ENCODE measurements at places on chromosomes 7 and 10. TPM values are rescaled to one million over a fixed set of nuclear protein-coding genes. Genes with fewer than 3 reads are reported as not detected.
A peak's percentile ranks its signal among the peaks of the same experiment; 100 is the strongest.

Gene TUBB8
- not detected for total RNA-seq

Gene ACTL6B
- total RNA-seq, result not detected

DNA sequence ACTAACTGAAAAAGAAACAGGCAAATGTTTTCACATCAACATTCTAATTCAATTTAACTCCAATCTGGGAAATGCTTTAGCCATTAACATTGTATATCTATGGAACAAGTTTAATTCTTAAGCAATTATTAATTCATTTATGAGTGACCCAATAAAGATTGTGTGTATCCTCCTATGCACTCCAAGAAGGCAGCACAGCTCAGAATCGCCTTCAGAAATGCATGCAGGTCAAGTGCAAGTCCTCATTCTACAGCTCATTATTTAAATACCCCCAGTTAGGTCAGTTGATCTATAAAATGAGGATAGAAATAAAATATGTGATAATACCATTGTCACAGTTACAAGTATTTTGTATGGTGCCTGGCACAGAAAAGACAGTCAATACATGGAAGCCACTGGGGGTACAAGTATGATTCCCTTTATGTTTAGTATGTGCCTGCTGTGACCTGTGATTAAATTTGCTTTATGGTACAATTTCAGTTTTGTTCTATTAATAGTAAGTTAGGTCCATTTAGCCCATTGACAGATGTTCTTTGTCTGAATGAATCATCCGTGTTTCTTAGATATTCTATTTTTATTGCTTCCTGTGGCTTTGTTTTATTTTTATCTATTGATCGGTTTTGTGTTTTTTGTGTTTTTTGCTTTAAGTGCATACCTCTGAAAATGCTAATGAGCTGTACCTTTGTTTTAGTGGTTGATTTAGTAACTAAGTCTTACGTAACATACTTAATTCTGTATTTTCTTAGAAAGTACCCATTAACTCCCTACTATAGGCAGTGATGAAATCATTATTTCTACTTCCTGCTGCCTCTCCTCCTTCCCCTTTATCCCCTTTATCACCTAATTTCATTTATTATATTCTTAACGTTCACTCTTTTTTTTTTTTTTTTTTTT is 42.8 kb downstream of the CPXM2 start:
- peak; percentile 53 for DNase-seq

GRCh38 chr10:33455029-33455428 is 120.6 kb upstream of the NRP1 start:
- DNase-seq, result no peak

DNA sequence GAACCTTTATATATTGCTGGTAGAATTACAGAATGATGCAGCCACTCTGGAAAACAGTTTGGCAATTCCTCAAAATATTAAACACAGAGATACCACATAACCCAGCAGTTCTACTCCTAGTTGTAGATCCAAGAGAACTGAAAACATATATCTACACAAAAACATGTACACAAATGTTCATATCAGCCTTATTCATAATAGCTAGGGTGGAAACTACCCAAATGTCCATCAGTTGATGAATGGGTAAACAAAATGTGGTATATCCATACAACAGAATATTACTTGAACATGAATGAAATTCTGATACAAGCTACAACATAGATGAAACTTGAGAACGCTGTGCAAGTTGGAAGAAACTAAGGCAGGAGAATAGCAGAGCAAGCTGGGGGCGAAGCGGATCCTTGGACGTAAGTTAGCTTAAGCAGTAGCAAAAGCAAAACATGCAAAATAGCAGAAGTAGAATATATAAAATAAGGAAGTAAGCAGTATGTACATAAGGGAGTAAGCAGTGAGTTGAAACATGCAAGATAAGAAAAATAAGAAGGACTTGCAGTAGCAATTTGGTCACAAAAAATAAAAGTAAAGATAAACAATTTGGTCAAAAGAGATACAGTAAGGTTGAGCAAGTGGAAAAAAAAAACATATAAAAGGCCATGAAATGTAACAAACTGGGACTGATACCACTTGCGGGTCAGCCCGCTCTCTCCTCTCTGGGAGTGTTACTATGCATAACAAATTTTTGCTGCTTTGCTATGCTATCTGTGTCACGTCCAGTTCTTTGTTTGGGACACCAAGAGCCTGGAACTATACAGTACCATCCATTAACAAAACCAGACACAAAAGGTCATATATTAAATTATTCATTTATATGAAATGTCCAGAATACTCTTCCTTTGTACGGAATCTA is 18.0 kb upstream of the HILPDA start:
- no peak for DNase-seq

GRCh38 chr7:155931396-155932085 is 119.3 kb upstream of the SHH start:
- DNase-seq, result no peak

DNA sequence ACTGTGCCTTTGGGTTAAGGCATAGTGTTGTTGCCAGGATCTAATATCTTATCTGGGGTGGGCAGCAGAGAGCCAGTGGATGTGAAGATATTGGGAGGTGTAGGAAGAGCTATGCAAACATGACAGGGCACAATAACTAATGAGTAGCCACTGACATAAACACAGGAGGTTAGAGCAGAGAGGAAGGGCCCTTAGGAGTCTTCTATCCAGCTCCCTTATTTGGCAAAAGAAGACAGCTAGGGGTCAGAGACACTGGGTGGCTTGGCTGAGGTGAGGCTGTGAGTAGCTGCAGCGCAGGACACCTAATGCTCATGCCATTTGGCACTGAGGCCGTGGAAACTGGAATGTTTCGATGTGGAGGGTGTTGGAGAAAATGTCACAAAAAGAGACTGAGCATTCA is 176.3 kb upstream of the TCF7L2 start:
- DNase-seq, result peak; percentile 57

DNA sequence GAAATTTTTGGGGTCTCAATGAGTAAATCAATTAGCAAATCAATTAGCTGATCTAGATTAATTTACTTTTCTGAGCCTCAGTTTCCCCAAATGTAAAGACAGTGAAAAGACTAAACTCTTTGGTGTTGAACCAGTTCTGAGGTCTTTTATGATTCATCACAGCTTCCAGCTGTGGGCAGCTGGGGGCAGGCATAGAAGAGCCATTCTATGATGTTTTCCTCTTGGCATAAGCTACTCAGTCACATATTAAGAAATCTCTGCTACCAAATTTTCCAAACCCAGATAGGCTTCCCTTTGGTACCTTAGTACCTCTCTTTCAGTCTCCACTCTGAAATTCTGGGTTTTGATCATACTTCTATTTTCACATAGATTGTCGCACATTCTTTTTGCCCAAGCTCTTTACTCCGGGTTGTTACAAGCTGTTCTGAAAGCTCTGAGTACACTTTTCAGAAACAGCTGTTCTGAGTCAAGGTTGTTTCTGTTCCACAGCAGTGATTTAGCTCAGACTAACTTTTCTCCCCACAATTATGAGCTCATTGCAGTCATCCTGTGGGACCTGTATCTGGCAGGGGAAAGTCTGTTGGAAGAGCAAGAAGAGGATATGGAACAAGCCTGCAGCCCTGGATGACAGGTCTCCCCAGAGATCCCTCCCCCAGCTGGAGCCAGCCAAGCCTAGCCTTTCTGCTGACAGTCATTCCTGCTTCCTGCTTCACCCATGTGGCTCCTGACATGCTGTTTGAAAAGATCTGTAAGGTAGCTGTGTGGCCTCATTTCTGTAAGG is 599.6 kb upstream of the GHITM start:
- DNase-seq, result no peak

DNA sequence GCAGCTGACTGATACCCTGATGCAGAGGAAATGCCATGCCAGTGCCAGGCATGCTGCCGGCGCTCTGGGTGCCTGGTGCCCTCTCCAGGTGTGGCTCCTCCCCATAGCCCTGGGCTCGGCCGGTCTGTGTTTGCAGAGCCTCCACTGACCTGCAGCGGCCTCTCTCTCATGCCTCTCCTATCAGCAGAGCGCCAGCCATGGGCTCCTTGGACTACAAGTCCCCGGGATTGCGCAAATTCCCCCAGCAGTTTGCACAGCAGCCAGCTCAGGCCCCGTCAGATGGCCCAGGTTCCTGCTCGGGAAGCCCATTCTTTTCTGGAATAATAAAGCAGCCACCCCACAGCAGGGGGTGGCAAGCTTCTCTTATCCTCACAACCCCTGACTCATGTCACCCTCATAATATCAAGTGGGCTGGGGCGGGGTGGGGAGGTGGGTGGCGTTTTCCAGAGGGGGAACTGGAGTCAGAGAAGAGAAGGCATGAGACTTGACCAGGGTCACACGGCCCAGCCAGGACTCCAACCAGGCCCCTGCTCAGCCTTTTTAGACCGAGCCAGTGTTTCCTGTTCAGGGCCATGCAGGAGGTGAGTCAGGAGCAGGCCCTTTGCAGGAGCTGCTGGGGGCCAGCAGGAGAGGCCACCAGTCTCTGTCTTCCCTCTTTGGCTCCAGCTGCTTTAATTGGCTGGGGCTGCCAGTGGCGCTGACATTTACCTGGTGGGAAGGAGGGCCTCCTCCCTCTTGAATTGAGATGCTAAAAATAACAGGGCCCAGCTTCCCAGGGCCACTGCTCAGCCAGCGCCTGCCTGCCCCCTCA is 58.6 kb downstream of the ZMIZ1 start:
- no peak for DNase-seq

DNA sequence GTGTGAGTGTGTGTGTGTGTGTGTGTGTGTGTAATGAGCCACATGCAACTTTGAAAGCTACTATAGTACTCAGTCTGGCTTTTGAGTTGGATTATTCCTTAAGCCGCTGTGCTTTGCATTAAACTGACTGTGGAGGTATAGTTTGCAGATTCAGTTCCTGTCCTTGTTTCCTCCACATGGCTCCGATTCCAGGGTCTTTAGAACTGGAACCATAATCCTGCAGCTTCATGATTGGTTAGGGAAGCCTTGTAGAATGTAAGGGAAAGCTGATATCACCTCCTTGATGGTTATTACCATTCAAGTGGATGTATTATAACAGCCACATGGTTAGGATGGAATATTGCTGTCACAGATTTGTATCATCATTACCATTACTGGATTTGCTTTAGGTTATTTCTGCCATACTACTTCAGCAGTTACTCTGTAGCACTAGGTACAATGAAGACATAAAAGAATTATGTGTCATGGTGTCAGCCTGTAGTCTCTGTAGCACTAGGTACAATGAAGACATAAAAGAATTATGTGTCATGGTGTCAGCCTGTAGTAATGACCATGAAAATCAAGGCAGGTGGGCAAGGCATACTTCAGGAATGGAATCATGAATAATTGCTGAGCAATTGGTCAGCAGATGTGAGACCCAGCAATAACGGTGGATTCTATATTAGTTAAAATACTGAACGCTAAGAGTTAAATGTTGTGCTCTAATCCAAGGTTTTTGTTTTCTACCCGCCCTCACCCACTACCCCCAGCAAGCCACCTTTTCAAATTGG is 275.1 kb upstream of the FZD1 start:
- DNase-seq, result no peak

DNA sequence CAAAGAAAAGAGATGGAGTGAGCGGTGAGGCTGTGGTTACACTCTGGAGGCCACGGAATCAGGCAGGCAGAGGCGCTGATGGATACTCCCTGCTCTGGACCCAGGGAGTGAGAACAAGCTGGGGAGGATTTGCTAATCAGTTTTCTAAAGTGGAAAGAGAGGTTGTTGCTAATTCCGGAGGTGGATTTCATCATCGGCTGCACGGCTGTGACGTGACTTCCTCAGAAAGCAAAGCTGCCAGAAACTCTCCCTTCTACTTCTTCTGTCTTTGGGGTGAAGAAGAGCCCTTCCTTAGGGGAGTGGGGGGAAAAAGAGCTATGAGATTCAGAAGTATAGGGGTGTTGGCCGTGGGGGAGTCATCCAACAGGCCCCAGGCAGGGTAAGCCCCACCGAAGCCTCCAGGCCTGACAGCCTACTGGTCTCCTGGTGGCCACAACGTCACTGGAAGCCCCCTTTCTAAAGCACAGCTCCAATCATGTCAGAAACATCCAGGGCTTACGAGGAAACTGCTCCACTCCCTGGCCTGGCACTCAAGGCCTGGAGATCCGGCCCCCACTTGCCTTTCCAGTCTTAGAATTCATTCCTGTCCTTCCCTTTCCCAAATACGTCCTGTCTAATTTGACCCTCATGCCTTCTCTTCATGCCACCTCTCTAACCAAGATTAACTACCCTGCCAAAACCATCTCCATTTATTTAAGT is 114.5 kb downstream of the HIP1 start:
- DNase-seq, result no peak

DNA sequence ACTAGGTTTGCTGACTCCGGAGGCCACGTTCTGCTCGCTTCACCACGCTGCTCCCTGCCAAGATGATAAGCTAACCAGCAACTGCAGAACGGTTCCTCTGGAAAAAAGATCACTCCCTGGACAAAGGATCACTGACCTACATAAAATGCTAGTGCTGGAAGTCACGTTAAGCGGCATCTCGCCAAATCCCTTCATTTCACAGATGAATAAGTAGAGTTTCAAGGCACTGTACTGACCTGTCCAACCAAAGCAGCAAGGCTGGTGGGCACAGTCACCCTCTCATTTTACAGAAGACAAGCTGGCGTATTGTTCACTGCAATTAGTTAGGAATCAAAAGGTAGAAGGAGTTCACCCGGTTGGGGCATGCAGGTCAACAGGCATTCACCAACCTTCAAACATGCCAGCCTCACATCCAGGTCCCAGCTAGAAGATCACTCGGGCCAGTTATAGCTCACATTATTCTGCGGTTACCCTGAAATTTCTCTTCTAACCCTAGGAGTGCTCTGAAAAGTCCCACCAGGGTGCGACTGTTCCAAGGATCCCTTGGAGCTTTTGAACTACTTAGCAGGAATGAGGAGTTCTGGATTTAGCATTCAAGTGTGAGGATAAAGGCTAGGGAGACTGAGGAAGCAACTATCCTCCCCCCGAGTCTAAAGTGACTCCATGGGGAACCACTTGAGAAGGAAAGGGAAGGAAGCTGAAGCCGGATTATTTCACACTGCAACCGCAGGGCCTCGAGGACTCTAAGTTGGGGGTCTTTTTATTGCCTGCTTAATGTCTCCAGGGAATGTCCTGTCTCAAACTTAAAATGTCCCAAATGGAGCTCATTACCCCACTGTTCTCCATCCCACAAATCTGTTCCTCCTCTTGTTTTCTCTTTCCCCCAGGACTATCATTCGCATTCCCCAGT is 32.8 kb downstream of the HIPK2 start:
- no peak for DNase-seq

DNA sequence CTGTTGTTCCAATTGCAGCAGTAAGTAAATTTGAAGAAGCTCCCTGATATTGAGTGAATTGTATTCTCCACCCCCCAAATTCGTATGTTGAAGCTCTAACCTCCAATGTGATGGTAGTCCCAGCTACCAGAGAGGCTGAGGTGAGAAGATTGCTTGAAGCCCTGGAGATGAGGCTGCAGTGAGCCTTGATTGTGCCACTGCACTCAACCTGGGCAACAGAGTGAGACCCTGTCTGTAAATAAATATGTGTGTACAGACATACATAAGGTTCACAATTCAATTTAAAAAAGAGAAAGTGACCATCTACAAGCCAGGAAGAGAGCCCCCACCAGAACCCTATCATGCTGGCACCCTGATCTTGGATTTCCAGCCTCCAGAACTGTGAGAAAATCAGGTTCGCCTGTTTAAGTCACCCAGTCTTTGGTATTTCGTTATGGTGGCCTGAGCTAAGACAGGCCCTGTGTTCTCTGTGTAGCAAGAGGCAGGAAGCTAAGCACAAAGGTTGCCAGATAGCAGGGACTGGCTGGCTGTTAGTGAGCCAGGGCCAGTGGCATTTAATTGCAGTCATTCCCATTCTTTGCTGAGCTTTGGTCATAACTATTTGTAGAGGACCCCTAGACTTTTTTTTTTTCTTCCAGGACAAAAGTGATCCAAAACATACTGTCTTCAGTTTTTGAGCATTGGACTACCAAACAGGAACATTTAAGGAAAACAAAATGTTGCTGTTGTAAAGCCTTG is 45.6 kb downstream of the AUTS2 start:
- DNase-seq, result peak; percentile 72
